Caudate nucleus (tissue), 63 donors: ENCODE measurements at places on chromosomes 13 and 19.

DNA sequence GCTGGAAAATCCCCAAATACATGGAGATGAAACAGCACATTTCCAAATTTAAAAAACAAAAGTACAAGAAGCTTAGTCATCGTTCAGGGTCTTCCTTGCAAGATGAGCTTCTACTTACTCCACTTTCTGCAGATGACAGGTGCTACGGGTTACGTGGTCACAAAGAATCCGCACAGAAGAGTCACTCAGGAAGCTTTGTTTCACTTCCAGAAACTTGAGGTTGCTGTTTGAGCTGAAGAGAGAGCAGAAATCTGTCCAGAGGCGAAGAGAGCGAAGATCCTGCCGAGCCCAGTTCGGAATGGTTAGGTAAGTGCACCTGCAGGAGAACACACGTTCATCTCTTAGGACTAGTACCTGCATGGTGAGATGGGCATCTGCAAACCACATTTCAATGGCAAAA is 9.4 kb downstream of the NLRP7 start:
- DNase-seq, result no peak

- no peak for DNase-seq
These were observed 217.8 kb downstream of the LHFPL6 start for GRCh38 chr13:39385154-39385553.

GRCh38 chr13:44868397-44868796 is 120.9 kb downstream of the NUFIP1 start:
- no peak for DNase-seq

GRCh38 chr19:51168564-51169282 is 26.6 kb downstream of the SIGLEC7 start:
- DNase-seq, result no peak

DNA sequence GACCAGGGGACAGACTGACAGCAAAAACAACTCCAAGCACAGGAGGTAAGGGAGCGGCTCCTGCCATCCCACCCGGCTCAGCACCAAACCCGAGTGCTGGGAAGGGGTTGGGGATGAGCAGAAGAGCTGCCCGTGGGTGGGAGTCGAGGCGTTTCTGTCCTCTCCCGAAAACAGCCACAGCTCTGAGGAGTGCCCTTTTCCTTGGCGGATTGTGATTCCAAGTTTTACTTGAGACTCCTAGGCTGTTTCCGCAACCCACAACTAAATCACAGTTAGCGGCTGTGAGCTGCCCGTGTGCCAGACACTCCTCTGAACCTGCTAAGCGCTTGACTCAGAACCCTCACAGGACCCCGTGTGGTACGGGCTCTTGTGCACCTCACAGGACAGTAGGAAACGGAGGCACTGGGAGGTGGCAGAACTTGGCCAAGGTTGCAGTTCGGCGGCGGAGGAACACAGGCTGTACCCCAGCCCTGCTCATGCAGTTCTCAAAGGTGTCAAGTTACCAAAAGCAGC is 21.4 kb downstream of the CFAP97D2 start:
- no peak for DNase-seq

DNA sequence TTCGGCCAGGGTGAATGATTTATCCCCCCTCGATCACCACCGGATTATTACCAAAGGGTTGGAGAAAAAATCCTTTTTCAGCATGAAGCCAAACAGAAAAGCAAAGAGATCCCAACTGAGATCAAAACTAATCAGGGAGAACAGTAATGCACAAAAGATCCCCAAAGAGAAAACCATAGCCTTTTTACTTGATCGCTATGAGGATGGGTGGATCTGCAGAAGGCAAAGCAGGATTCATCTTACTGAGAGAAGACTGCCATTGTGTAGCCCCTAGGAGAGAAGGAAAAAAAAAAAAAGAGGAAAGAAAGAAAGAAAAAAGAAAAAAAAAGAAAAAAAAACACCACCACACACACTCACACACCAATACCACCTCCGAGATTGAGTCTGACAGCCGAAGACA is at the start of gene FGF14:
FGF14 (minus strand) TSS at position 283 of the 400 bp plus-strand sequence.
- DNase-seq, result no peak

DNA sequence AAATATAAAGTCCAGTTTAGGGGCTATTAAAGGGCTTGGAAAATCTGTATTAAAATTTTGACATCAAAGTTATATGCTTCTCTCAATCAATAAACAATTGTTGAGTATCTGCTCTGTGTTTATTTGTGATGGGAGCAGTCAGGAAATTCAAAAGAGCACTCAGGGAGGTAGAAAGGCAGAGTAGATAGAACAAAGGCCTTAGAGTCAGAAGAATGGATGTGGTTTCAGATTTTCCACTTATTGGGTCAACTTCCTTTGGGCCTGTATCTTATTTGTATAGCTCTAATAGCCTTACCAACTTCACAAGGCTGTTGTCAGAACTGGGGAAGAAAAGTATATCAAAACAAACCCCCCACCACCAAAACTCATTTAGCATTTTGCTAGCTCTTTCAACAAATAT is 302.6 kb downstream of the SPRY2 start:
- no peak for DNase-seq
